ENCODE measurements at places on chromosomes 6 and 20.

GRCh38 chr6:169469028-169469427 lies 215.4 kb upstream of the THBS2 start:
- no peak for DNase-seq

DNA sequence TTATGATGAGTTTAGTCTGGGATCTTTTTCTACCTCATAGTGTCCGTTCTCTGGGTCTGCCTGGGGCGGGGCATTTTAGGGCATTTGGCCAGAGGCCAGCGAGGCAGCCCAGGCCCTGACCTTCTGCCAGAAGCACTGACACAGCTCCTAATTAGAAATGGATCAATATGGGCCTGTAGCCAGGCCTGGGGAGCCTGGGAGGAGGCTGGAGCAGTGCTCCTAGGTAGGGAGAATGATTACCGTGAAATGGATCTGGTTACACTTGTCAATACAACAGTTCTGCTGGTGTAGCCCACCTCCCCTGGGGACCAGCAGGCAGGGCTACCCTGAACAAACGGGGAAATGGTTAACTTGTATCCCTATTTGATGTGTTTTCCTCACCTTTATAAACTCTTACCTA lies 23.0 kb downstream of the RALY start:
- DNase-seq: no peak

DNA sequence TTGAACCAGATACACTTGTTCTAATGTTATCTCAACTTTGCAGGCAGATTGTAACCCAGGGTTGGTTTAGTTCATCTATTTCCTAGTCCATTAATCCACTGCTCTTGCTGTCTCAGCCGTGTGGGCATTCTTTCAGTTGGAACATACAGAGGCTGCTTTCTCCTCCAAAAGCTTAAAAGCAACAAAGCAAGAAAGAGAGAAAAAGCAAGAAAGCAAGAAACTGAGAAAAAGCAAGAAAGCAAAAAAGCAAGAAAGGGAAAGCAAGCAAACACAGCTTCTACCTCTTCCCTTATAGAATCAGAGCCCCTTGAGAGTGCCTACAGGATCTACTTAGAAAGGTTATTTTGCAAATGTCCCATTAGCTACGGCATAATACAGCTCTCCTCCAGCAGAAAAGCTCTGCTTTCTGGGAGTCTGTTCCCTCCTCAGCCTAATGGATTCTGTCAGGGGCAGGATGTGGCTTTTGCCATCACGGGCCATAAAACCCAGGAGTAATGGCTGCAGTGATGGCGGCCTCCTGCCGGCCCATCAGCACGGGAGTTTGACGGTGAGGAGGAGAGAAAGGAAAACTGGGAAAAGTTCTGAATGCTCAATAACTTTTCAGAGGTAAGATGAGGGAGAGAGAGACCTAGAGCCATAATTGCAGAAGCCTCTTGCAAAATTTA lies 156.8 kb upstream of the JARID2 start:
- DNase-seq: no peak

DNA sequence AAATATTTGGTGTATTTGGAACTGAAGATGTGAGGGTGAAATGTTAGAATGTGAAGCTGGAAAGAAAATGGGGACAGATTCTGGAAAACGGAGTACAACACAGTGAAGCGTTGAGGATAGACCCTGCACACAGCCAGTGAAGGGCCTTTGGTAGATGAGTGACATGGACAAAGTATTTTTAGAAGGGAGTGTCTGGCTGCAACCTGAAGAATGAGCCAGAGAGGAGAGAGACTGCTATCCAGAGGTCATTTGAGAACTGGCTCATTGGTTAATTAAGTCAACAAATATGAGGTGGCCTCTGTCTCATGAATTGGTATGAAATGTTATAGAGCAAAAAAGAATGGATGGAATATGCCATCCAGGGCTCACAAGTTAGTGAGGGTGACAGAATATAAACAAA lies 310.5 kb downstream of the PACRG start:
- DNase-seq: no peak

DNA sequence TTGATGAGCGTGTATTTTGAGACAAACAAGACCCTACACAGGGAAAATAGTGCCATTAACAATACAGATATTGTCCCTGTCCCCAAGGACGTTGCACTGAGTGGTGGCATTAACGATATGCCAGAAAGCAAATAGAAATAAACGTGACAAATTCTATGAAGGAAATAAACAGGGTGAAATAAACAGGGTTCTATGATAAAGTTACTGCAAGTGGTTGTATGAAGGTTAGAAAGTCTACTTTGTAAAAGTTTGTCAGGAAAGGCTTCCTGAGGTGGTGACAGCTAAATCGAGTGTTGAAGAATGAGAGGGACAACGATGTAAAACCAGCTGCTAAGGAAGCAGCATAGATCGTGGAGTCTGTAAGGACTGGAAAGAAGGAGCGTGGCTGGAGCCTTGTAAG lies 380.2 kb downstream of the LAMA2 start:
- DNase-seq: no peak

GRCh38 chr6:73058736-73059135 lies 166.6 kb downstream of the KHDC1L start:
- no peak for DNase-seq

GRCh38 chr20:46562373-46563169 lies 12.1 kb upstream of the OCSTAMP start:
- DNase-seq: peak; percentile 43

GRCh38 chr6:28323813-28324424 lies 12.0 kb downstream of the ZSCAN31 start:
- DNase-seq: no peak

DNA sequence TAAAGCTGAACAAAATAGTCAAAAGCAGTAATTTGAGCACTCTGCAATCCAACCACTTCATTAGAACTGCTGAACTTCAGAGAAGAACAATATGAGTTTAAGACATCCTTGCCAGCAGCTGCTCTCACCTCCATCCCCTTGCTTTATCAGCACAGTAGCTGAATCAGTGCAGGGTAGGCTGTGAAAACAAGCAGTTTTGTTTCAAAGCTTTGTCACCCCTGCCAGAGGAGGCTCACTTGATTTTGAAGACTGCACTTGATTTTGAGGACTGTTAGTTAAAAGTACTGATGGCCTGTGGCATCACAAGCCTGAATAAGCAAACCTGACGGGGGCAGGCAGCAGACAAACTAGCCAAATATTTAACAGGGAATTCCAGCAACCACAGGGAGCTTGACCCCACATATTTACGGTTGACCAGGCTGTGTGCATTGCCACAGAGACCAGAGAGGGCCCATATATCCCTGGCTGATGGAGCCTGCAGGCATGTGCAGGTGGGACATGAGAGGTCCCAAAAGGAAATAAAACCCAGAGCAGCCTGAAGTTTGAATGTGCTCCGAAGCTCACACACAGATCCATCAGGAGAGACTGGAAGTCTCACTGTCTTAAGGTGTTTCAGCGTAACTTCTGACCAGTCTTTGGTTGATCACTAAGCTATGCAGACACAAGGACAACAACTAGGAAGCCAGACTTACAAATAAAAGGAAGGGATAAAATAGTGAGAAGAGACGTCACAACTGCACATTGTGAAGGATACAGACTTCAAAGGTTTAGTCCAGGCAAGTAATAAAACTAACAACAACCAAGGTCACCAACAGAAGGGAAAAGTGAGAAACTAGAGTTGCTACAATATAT lies 97.4 kb downstream of the PDSS2 start:
- no peak for DNase-seq

DNA sequence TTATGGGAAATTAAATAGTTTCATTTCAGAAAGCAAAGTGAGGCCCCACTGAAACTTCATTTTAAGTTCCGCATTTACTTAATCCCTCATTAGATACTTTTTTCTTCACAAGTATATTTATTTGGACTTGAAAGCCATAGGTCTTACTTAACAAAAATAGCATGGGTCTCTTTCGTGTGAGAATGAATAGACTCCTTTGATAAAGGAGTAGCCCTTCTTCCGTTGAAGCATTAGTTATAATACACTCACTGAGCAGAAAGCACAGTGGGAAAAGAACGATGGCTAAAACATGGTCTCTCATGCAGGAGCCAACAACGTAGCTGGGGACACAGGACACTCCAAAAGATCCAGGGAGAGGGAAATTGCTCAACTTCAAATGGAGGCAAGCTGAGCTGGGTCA lies 130.4 kb downstream of the SLC23A2 start:
- no peak for DNase-seq

DNA sequence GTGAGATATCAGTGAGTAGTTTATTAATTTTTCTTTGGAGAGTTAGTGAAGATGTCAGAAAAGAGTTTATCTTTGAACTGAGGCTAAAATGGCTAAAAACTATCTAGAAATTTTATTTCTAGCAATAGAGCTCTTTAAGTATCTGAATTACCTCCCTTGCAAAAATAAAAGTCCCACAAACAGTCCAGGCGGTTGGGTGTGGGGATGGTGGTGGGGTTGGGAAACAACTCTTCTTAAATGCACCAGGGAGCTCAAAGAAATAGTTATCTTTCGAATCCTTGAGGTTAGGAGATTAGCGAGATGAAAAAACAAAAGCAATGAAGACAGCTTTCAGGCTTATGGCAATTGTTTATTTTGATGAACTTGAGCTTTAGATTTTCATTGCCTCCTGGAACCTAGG lies 1299.1 kb upstream of the ADGRB3 start:
- DNase-seq: no peak

GRCh38 chr6:167696296-167696695 lies 130.4 kb upstream of the AFDN start:
- DNase-seq: no peak

GRCh38 chr6:170459451-170459850 lies 93.7 kb downstream of the PSMB1 start:
- no peak for DNase-seq

DNA sequence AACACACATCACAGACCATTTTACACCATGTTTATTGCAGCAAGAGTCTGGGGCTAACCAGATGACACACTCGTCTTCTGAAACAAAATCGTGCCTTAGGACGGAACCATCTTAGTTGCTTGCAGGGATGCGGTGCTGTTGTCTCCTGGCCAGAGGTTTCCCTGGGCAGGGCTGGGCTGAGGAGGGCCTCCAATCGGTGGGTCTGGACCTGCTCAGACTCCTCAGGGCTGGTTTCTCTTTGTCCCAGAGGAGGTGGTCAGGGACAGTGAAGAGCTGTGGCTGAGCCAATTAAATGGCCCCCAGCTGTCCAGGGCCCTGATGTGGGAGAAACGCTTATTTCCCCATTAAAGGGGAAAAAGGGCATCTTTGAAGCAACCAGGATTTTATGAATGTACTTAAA lies 117.6 kb downstream of the SLC24A3 start:
- DNase-seq: no peak

DNA sequence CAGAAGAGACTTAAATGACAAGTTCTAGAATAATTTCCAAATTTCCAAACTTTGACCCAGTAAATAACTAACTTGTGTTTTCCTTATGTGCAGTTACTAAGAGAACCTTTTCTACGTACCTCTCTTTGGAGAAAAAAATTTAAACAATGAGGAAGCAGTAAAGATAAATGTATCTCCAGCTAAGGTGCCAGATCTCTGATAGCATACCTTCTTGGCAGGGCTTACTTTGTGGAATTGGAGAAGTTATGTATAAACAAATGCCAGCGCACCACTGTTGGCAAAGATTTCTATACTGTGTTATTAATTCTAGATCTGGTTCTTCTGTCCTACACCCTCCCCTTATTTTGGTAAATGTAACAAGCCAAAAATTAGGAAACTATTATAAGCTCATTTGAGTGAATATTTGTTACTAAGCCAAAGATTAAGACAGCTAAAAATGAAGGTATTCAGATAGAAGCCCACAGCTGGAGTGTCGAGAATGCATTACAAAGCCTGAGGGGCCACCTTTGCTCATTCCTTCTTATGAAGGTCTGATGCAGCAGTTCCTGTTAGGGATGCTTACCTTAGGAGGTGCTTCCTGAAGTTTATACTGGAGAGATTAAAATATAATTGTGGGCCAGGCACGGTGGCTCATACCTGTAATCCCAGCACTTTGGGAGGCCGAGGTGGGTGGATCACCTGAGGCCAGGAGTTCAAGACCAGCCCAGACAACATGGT lies 373.1 kb upstream of the SOX4 start:
- no peak for DNase-seq

DNA sequence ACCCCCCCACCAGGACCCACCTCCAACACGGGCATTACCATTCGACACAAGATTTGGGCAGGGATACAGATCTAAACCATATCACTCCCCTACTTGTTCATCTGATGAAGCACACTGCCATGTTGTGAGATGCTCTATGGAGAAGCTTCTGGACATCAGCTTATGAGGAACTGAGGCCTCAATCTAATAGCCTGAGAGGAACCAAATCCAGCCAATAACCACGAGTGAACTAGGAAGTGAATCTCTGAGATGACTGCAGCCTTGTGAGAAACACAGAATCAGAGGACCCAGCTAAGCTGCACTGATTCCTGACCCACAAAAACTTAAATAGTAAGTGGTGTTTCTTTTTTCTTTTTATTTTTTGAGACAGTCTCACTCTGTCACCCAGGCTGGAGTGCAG lies 21.6 kb upstream of the ZBTB2 start:
- DNase-seq: no peak

DNA sequence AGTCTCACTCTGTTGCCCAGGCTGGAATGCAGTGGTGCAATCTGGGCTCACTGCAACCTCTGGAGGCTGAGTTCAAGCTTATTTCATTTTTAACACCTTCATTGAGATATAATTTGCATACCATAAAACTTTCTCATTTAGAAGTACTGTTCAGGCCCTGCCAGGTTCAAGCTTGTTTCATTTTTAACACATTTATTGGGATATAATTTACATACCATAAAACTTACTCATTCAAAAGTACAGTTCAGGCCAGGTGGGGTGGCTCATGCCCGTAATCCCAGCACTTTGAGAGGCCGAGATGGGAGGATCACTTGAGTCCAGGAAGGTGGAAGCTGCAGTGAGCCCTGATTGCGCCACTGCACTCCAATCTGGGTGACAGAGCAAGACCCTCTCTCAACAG lies 5.5 kb downstream of the OR2B6 start:
- DNase-seq: no peak

- DNase-seq: no peak
Observed at GRCh38 chr6:113356139-113356538, 501.0 kb upstream of the MARCKS start.

DNA sequence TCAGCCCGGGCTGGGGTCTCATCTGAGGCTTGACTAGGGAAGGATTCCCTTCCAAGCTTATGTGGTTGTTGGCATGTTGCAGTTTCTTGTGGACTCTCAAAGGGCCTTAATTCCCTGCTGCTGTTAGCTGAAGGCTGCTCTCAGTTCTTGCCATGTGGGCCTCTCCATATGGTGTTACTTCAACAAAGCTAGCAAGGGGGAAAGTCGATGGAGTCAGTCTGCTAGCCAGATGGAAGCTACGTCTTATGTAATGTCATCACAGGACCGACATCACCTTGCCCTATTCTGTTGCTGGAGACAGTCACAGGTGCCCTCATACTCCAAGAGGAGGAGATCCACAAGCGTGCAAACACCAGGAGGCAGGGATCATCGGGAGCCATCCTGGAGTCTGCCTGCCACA lies 43.3 kb upstream of the ARMC2 start:
- no peak for DNase-seq

DNA sequence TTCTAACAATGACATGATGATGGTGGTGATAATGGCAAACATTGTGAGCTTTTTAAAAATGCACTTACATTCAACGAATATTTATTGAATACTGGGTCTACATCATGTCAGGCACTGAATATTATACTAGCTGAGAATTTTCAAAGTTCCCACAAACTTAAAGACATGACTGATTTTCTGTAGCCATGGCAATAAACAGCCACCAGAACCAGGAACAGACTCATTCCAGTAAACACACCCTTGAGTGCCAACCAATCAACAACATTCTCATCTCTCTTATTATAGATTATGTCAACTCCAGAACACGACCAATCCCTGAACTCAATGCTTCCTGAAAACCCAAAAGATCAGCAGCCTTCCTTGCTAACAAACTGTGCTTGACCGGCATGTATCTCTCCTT lies 212.4 kb upstream of the RUNX2 start:
- DNase-seq: no peak

GRCh38 chr6:80940571-80940970 lies 811.9 kb downstream of the TENT5A start:
- no peak for DNase-seq
